ENCODE measurements at places on chromosomes 13 and 19. TPM values are rescaled to one million over a fixed set of nuclear protein-coding genes. Genes with fewer than 3 reads are reported as not detected.

DNA sequence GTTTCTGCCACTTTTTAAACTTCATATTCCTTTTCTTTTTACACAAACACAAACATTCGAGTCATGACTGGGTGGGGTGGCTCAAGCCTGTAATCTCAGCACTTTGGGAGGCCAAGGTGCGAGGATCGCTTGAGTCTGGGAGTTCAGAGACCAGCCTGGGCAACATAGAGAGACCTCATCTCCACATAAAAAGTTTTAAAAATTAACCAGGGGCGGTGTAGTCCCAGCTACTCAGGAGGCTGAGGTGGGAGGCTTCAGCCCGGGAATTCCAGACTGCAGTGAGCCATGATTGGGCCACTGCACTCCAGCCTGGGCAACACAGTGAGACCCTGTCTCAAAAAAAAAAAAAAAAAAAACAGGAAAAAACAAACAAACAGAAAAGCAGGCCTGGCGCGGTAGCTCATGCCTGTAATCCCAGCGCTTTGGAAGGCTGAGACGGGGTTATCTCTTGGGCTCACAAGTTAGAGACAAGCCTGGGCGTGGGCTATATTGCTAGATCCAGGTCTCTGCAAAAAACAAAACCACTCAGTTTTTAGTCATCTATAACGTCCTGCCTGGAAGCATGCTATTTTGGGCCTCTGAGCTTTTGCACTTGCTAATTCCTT lies 583 bp upstream of the BAX start:
- H3K27ac ChIP-seq: peak overlapping the region; percentile 92
- no peak for DNase-seq
- peaks cover 24% of the 10 kb centered on the region for H3K4me1 ChIP-seq
- H3K4me3 ChIP-seq: peak overlapping the region; percentile 98
- H3K27me3 ChIP-seq: no peaks in the 10 kb centered on the region

GRCh38 chr19:21595185-21595584 lies 89.8 kb downstream of the ZNF429 start:
- no peaks in the 10 kb centered on the region for H3K27me3 ChIP-seq
- peaks cover 4% of the 10 kb centered on the region for H3K36me3 ChIP-seq
- H3K4me3 ChIP-seq: no peak overlapping the region
- peaks cover 11% of the 10 kb centered on the region for H3K4me1 ChIP-seq

GRCh38 chr19:29622166-29623070 lies 16.3 kb downstream of the POP4 start:
- no peaks in the 10 kb centered on the region for H3K4me1 ChIP-seq
- no peak overlapping the region for H3K27ac ChIP-seq
- H3K4me3 ChIP-seq: no peak overlapping the region
- H3K27me3 ChIP-seq: peaks cover 4% of the 10 kb centered on the region

GRCh38 chr19:5635427-5635826 lies 12.5 kb downstream of the SAFB start:
- H3K36me3 ChIP-seq: peaks cover 2% of the 10 kb centered on the region
- no peak for DNase-seq
- no peaks in the 10 kb centered on the region for H3K27me3 ChIP-seq
- H3K4me1 ChIP-seq: peaks cover 69% of the 10 kb centered on the region
- no peak overlapping the region for H3K4me3 ChIP-seq

GRCh38 chr19:54502518-54503048 lies at the start of gene LAIR2:
LAIR2 (plus strand) TSS chr19:54502831; CDS start chr19:54502919, 88 bp downstream.
- H3K27ac ChIP-seq: no peak within 1 kb of the TSS
- no peaks in the 10 kb centered on the region for H3K36me3 ChIP-seq
- no peaks in the 10 kb centered on the region for H3K4me1 ChIP-seq
- peaks cover 50% of the 10 kb centered on the region for H3K27me3 ChIP-seq
- DNase-seq: no peak
- H3K4me3 ChIP-seq: no peak within 1 kb of the TSS

GRCh38 chr19:38918526-38918925 lies 6.5 kb upstream of the CCER2 start:
- no peaks in the 10 kb centered on the region for H3K27me3 ChIP-seq
- DNase-seq: no peak
- H3K27ac ChIP-seq: no peak overlapping the region
- H3K36me3 ChIP-seq: peaks cover 18% of the 10 kb centered on the region
- H3K4me1 ChIP-seq: no peaks in the 10 kb centered on the region
- no peak overlapping the region for H3K4me3 ChIP-seq

GRCh38 chr13:44930963-44931623 lies 58.2 kb downstream of the NUFIP1 start:
- no peak for DNase-seq
- H3K4me1 ChIP-seq: peaks cover 34% of the 10 kb centered on the region
- no peaks in the 10 kb centered on the region for H3K27me3 ChIP-seq
- H3K4me3 ChIP-seq: no peak overlapping the region

DNA sequence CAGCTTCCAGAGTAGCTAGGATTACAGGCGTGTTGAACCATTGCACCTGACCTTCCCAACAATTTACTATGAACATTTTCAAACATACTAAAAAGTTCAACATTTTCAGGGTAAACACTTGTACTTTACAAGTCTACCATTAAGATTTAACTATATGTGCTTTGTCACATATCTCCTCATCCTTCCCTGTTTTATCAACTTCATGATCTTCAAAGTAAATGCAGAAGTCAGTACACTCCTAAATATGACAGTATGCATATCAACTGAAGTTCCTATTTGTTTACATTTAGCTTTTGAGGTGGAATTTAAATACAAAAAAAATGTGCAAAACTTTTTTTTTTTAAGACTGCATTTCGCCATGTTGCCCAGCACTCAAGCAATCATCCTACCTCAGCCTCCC lies 18.5 kb downstream of the LNX2 start:
- H3K27me3 ChIP-seq: no peaks in the 10 kb centered on the region
- no peak for DNase-seq
- H3K36me3 ChIP-seq: no peaks in the 10 kb centered on the region

DNA sequence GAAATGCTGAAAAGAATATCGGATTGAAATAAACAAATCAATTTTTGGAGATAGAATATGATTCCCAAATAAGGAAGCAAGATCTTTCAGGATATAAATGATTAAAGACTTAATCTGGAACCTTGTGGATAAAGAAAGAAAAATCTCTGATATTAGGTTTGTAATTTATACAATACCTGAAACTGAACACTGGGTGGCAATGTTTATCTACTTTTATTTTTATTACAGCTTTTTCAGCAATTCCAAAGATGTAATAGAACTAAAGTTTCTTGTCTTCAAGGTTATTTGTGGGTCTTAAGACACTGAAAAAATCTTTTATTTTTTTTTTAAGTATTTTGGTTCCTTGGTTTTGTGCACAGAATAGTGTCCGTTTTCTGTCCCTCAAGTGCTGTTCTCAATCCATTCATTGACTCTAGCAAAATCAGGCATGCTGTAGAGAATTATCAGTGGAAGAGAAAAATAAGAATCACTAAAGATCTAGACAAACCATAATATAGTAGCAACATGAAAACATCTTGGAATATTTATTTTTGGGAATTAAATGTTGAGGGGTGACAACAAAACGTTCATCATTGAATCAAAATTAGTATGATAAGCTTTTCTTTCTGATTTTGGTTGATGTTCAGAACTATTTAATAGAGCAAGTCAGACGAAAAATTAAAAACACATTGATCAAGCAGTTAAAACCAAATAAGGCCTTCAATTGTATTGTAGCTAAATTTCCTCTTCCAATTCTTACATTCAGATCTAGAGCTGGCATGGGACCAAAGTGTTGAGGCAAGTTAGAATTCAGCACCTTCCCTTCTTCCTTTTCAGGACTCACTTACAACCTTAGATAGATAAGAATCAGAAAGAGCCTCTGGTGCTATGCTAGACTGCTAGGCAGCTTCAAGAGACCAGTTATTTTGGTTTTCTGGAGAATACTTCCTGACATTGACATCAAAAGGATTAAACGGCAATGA lies 704.4 kb upstream of the PCDH20 start:
- DNase-seq: no peak
- H3K4me1 ChIP-seq: no peaks in the 10 kb centered on the region
- H3K27ac ChIP-seq: no peak overlapping the region
- no peaks in the 10 kb centered on the region for H3K36me3 ChIP-seq
- H3K4me3 ChIP-seq: no peak overlapping the region

- H3K36me3 ChIP-seq: no peaks in the 10 kb centered on the region
- no peak overlapping the region for H3K4me3 ChIP-seq
Measured at GRCh38 chr19:51071095-51071405, 6.2 kb upstream of the KLK13 start.

Gene ZNF486
- 1.3 TPM for total RNA-seq

Gene TINCR
- total RNA-seq: not detected

Data from left ventricle myocardium inferior (tissue), 1 donor.